ENCODE measurements at places on chromosomes 5 and 9. TPM values are rescaled to one million over a fixed set of nuclear protein-coding genes. Genes with fewer than 3 reads are reported as not detected.

DNA sequence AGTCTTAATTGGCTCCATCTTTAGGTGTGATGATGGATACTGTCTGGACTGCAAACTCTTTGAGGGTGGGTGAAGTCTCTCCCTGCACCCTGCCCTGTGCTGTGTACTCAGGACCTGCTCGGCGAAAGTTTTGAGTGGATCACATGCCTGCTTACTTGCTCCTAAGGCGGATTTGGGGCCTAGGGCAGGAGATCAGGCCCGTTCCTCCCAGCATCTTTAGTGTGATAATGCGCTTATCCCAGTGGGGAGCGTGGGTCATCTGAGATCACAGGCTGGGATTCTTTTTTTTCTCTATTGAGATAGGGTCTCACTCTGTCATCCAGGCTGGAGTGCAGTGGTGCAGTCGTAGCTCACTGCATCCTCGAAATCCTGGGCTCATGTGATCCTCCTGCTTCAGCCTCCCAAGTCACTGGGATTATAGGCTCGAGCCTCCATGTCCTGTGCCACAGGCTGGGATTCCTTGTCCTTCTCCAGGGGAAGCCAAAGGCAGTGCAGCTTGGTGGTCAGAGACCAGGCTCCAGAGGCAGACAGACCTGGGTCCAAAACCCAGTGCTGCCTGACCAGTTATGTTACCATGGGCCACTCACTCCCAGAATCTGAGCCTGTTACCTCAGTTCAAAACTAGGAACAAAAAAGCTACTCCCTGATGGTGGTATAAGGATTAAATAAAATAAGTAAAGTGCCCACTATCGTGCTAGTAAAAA lies 59.7 kb downstream of the ZNF618 start:
- no peak overlapping the region for H3K4me3 ChIP-seq
- DNase-seq = no peak
- no peak overlapping the region for H3K27ac ChIP-seq
- H3K4me1 ChIP-seq = no peaks in the 10 kb centered on the region
- no peaks in the 10 kb centered on the region for H3K36me3 ChIP-seq
- peaks cover 2% of the 10 kb centered on the region for H3K27me3 ChIP-seq

The LEAP2 gene
- total RNA-seq = 23.9 TPM

- H3K36me3 ChIP-seq = no peaks in the 10 kb centered on the region
- no peaks in the 10 kb centered on the region for H3K27me3 ChIP-seq
- H3K4me3 ChIP-seq = peak overlapping the region; percentile 42
- H3K27ac ChIP-seq = no peak overlapping the region
Measured at GRCh38 chr5:32474209-32474854, 29.8 kb upstream of the ZFR start.

The CFAP77 gene
- not detected for total RNA-seq

DNA sequence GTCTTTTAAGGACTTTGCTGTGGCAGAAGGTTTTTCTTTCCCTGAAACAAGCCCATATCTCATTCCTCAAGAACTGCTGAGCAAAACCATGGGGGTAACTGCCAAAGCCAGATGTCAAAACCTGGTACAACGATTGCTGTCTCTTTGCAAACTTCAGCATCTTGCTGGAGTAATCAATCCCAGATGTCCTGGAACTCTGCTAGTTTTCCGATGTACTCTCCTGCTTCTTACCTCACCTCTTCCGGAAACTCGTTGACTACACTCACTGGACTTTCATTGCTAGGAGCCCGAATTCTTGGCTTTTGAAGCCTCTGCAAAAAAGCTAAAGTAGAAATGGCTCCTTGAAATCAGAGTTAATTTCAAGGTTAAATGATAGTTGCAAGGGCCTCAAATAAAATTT lies 23.3 kb downstream of the RAD1 start:
- no peak for DNase-seq
- no peak overlapping the region for H3K27ac ChIP-seq
- H3K27me3 ChIP-seq = no peaks in the 10 kb centered on the region
- no peak overlapping the region for H3K4me3 ChIP-seq
- peaks cover 58% of the 10 kb centered on the region for H3K4me1 ChIP-seq
- no peaks in the 10 kb centered on the region for H3K36me3 ChIP-seq

The MCIDAS gene
- total RNA-seq = not detected

- no peak for DNase-seq
- H3K36me3 ChIP-seq = no peaks in the 10 kb centered on the region
- peaks cover 32% of the 10 kb centered on the region for H3K4me1 ChIP-seq
- H3K27me3 ChIP-seq = no peaks in the 10 kb centered on the region
- no peak overlapping the region for H3K27ac ChIP-seq
Measured at GRCh38 chr9:108835831-108836230, 20.0 kb downstream of the ACTL7B start.

DNA sequence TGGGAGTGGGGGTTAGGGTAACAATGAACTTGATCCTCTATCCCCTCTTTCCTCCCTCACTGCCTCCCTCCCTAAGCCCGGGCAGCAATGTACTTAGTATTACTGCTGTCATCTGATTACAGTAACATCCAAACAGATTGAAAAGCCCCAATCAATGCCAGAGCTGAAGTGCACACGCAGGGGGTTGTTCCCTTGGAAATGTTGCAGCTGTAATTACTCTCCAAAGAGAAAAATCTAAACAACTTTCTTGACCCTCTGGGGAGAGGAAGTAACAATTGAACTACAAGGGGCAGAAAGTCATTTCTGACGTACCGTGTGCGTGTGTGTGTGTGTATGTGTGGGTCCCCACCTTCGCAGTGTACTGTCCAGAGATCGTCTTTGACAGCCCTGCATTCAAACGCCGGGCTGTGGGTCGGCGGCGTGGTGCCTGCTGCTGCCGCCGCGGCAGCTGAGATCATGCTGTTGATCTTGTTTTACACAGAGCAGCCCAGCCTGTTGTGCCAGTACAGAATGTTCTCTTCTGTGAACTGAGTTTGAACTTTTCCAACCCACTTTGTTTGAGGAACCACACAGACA lies 66.0 kb upstream of the KLF9 start:
- H3K36me3 ChIP-seq = no peaks in the 10 kb centered on the region
- no peak overlapping the region for H3K27ac ChIP-seq
- peaks cover 28% of the 10 kb centered on the region for H3K4me1 ChIP-seq
- peak overlapping the region; percentile 39 for H3K4me3 ChIP-seq
- H3K27me3 ChIP-seq = peaks cover 26% of the 10 kb centered on the region
- no peak for DNase-seq

- no peaks in the 10 kb centered on the region for H3K4me1 ChIP-seq
- H3K4me3 ChIP-seq = no peak overlapping the region
- H3K27ac ChIP-seq = no peak overlapping the region
Measured at GRCh38 chr5:7251132-7251531, 144.8 kb upstream of the ADCY2 start.

DNA sequence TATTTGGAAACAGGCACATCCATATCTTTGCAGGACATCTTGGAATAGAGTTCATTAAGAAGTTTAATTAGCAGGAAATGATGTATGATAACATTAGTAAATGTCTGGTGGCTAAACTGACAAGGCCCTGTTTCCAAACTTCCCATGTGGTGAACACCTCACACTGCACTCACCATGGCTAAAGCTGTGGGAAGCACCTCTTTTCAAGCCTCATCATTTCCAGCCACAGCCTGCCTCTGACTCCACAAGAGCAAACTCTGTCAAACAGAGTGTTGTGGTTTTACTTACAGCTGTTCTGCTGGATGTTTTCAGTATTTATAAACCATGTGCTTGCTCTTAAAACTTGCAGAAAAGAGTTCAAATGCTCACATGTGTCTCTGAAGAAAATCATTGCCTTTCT lies 14.9 kb upstream of the NDUFB6 start:
- H3K4me1 ChIP-seq = no peaks in the 10 kb centered on the region
- H3K4me3 ChIP-seq = no peak overlapping the region

The MPDZ gene
- total RNA-seq = 14.7 TPM

- H3K36me3 ChIP-seq = no peaks in the 10 kb centered on the region
- no peak for DNase-seq
Measured at GRCh38 chr5:146450002-146450401, 2.9 kb downstream of the TCERG1 start.

The PCDHA1 gene
- total RNA-seq = not detected

The SLCO6A1 gene
- total RNA-seq = not detected

Measured in HepG2 (cell line).